Upper lobe of left lung (tissue), 6 donors: ENCODE measurements at places on chromosomes 2 and 18. TPM values are rescaled to one million over a fixed set of nuclear protein-coding genes. Genes with fewer than 3 reads are reported as not detected.

GPR35 gene
- 1.9 TPM for total RNA-seq

DNA sequence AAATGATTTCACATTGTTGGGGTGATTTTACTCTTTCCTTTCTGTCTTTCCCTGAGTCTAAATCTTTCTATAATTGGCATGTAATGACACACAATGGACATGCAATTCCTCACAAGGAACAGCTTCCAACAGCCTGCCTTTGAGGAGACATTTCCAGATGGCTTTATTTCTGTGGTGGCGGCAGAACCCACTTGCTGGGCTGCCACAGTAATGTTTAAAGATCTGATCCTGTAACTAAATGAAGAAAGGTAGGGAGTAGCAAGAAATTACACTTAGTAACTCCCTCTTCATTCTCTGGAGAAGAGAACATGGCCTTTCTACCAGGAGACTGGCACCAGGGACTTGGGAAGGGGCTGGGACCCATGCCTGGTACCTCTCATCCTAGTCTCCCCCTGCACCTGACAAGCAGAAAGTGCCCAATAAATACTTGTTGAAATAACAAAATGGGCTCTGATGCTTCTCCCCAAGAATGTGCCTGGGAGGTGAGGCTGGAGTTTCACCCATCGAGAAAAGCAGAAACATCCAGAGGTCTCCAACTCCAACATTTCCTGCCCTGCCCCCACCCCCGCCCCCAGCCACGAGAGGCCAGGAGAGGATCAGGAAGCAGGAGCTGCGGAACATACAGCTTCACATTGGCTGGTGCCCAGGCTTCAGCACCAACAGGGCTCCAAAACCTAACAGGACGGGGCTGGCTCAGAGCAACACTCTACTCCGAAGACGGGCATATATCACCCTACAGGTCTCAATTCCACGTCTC lies 92.1 kb downstream of the PXDN start:
- no peaks in the 10 kb centered on the region for H3K36me3 ChIP-seq
- H3K27me3 ChIP-seq: no peaks in the 10 kb centered on the region
- no peak overlapping the region for H3K4me3 ChIP-seq

GRCh38 chr2:42147641-42148274 lies 21.4 kb upstream of the EML4 start:
- no peak overlapping the region for H3K27ac ChIP-seq
- no peaks in the 10 kb centered on the region for H3K27me3 ChIP-seq
- no peak for DNase-seq
- H3K4me1 ChIP-seq: peaks cover 3% of the 10 kb centered on the region
- no peaks in the 10 kb centered on the region for H3K36me3 ChIP-seq

DNA sequence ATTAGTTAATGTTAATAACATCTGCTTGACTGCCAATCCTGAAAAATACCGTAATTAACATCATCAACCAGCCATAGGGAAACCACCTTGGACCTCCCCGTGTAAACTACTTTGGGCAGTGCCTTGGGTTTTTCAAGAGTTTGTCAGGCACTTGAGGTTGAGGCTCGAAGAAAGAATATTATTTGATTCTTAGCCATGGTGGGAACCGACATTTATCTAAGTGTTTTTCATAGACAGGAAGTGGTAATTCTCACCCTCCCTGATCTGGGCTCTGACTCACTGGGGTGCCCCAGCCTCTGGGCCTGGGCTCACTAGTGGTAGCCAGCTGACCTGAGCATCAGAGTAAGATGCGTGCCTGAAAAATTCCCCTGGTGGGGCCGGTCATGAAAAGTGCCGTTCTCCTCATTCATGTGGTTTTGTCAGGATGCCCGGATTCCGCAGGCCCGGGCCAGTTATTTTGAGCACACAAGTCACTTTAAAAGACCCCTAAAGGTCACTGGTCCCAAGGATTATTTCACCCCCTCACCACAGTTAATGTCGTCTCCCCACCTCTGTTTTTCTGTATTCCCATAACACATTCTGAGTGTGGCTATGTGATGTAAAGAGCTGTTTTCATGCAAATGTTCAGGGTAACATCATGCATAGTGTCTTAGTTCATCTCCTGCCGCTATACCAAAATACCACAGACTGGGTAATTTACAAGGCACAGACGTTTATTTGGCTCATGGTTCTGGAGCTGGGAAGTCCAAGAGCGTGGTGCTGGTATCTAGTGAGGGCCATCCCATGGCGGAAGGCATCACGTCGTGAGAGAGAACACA lies 21.6 kb upstream of the SPATA3 start:
- no peak for DNase-seq
- no peak overlapping the region for H3K27ac ChIP-seq
- no peaks in the 10 kb centered on the region for H3K4me1 ChIP-seq
- H3K27me3 ChIP-seq: no peaks in the 10 kb centered on the region
- no peak overlapping the region for H3K4me3 ChIP-seq

- DNase-seq: no peak
- no peak overlapping the region for H3K4me3 ChIP-seq
- no peaks in the 10 kb centered on the region for H3K4me1 ChIP-seq
- no peaks in the 10 kb centered on the region for H3K36me3 ChIP-seq
Measured at GRCh38 chr2:113851640-113852039, 38.2 kb upstream of the ACTR3 start.

DNA sequence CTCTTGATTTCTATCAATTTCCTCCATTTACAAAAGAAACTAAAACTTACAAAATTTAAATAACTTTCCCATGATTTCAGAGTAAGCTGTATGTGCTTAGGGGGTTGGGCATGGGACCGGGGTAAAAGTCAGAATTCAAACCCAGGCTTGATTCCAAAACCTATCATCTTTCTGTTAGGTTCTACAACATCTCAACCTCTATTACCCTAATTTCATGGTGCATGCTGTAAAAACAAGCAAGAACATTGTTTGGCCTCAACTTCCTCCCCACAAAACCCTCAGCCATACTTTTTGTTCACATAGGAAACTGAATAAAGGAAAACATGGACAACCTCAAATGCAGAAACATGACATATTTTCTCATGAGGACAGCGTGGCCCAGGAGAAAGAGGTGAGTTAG lies 59.3 kb downstream of the RDH14 start:
- H3K36me3 ChIP-seq: no peaks in the 10 kb centered on the region
- no peak overlapping the region for H3K4me3 ChIP-seq
- no peaks in the 10 kb centered on the region for H3K4me1 ChIP-seq
- no peak for DNase-seq
- H3K27me3 ChIP-seq: no peaks in the 10 kb centered on the region
- no peak overlapping the region for H3K27ac ChIP-seq

GREB1L gene
- total RNA-seq: 0.20 TPM

DNA sequence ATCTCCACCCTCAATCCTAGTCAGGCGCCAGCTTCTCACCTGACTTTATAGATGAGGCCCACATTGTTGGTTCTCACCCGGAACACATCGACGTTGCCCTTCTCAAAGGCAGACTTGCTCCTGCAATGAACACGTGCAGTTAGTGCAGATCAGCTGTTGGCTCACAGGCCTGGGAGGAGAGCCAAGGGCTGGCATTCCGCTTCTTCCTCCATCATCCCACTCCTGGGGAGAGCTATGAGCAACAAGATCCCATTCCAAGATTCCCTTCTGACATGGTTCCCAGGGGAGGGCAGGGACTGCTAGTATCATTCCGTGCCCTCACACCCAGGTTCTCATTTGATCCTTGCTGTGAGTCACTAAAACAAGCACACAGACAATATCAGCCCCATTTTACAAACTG lies 15.1 kb downstream of the LOXHD1 start:
- no peak overlapping the region for H3K4me3 ChIP-seq
- no peaks in the 10 kb centered on the region for H3K36me3 ChIP-seq
- no peak for DNase-seq
- H3K27ac ChIP-seq: no peak overlapping the region
- H3K4me1 ChIP-seq: no peaks in the 10 kb centered on the region
- H3K27me3 ChIP-seq: no peaks in the 10 kb centered on the region
